Cardiac ventricle fibroblast (primary cell): ENCODE measurements at places on chromosomes 7 and 10. TPM values are rescaled to one million over a fixed set of nuclear protein-coding genes. Genes with fewer than 3 reads are reported as not detected.

Gene OTUD1
- total RNA-seq, result 5.7 and 6.9 TPM in 2 replicates

Gene CYP2W1
- not detected in 2 replicates for total RNA-seq

Gene SFTPA1
- total RNA-seq, result not detected in 2 replicates

Gene DKK1
- total RNA-seq, result 99.4 and 112 TPM in 2 replicates

Gene ADCYAP1R1
- total RNA-seq, result 0.69 and 1.2 TPM in 2 replicates

Gene ZNF467
- total RNA-seq, result 8.5 and 9.7 TPM in 2 replicates

Gene ADAP1
- total RNA-seq, result 1.2 TPM in 2 replicates
